ENCODE measurements at places on chromosomes 6 and 20.

DNA sequence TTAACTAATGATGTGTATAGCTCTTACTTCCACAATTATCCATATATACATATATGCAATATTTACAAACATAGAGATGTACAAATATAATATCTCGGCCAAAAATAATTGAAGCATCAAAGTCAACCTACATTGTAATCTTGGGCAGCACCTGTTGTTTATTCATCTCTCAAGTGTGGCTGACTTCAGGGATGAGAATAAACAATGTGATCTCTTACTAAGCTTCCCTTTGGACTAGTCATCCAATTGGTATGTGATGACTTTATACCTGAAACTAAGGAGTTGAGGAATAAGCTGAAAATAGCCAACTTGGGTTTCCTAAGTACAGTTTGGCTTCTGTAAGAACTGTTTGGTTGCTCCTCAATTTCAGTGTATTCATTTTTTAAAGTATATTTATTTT is 256.6 kb downstream of the KHDC1L start:
- DNase-seq, result no peak

DNA sequence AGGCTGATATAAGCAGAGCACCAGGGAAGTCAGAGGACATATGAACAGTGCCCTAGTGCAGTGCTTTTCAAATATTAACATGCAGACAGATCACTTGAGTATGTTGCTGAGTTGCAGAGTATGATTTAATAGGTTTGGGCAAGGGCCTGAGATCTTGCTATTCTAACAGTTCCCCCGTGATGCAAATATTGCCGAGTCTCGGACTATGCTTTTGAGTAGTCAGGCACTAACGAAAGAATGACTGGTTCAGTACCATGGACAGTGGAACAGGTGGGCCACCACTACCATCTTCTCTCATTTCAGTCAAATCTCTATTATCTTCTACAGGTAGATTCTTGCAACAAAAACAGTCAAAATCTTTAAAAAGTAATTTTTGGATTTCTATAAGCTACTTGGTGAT is 3.7 kb upstream of the TMEM200A start:
- DNase-seq, result no peak

DNA sequence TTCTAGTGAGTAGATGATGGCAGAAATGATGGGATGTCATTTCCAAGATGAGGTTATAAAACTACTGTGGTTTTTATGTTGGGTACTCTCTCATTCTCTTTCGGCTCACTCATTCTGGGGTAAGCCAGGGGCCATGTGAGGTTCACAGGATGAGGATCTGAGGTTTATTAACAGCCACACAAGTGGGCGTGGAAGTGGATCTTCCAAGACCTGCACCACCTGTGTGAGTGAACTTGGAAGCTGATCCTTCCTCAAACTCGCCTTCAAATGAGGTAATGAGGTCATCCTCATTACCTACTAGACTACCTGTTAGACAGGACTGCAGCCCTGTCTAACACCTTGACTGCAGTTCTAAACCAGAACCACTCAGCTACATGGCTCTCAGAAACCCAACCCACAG is 45.1 kb upstream of the TAGAP start:
- peak; percentile 60 for DNase-seq

GRCh38 chr6:340186-340955 is 48.1 kb downstream of the DUSP22 start:
- DNase-seq, result no peak

- DNase-seq, result no peak
These were observed 45.8 kb upstream of the ARHGAP18 start for GRCh38 chr6:129755787-129756186.

DNA sequence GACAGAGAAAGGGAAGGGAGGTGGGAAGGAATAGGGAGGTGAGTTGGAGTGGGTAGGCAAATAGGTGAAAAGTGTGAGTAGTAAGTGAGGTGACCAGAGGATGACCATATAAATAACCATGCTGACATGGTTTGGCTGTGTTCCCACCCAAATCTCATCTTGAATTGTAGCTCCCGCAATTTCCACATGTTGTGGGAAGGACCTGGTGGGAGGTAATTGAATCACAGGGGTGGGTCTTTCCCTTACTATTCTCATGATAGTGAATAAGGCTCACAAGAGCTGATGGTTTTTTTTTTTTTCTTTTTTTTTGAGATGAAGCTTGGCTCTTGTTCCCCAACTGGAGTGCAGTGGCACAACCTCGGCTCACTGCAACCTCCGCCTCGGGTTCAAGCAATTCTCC is 21.5 kb upstream of the SMIM13 start:
- DNase-seq, result no peak

DNA sequence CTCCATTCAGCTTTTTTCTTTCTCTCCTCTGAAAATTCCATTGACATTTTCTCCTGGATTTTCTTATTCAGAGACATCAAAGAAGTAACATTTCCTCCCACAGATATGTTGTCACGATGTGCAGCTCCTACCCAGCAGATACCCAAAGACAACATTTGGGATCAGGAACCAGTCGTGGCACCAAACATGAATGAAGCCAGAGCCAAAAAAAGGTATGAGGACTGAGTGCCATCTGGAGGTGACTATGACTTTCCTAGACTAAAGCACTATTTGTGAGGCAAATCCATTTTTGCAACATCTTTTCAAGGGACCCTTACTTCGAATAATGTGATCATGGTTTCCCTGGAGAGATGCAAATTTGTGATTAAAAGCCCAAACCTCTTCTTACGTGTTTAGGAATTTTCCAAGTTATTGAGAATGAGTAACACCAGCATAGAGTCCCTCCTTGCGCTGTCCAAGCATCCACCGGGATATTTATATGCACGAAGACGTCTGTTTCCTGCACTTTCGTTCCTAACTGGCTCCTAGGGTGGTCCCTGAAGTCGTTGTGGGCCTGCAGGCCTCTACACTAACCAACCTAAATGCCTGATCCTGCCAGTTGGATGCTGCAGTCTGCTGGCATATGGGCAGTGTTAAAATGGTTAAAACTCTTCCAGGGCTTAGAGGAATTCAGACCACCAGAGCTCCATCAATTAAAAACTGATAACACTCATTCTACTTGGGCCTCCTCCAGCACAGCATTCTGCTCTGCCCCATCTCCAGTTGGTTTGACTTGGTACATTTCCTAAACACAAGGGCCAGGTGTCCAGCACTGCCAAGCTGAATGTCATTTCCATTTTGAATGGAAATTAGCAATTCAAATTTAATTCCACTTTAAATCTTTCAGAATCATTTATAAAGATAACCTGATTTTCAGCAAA is 256.6 kb downstream of the C6orf118 start:
- no peak for DNase-seq

GRCh38 chr6:128029826-128030225 is 129.0 kb upstream of the THEMIS start:
- no peak for DNase-seq

- DNase-seq, result no peak
These were observed 28.4 kb upstream of the SIRPA start for GRCh38 chr20:1866834-1867233.

- no peak for DNase-seq
These were observed 11.5 kb upstream of the ZBTB22 start for GRCh38 chr6:33329058-33329457.

DNA sequence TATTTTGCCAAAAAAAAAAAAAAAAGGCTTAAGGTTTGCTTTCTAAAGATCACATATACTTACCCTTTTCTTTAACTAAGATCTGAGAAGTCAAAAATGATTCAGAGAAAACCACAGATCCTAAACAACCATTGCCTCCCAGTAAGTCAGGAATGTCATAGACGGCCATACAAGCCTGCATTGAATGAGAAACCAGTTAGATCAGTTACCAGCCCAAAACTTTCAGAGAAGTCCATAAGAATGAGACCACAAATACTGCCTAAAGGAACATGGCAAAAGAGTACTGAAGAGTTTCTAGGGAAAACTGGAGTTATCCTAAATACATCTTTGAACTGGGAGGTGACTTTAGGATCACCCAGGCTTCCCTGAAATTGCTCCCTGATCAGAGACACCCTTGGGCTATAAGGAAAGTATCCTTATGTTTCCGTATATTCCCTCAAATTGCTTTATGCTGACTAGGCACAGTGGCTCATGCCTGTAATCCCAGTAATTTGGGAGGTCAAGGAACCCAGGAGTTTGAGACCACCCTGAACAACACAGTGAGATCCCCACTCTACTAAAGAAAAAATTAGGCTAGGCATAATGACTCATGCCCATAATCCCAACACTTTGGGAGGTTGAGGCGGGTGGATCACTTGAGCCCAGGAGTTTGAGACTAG is 79.4 kb upstream of the SLC4A11 start:
- no peak for DNase-seq

- no peak for DNase-seq
These were observed 56.7 kb downstream of the ISM1 start for GRCh38 chr20:13277663-13278295.

GRCh38 chr6:44041461-44042260 is 85.6 kb downstream of the MRPL14 start:
- DNase-seq, result no peak

DNA sequence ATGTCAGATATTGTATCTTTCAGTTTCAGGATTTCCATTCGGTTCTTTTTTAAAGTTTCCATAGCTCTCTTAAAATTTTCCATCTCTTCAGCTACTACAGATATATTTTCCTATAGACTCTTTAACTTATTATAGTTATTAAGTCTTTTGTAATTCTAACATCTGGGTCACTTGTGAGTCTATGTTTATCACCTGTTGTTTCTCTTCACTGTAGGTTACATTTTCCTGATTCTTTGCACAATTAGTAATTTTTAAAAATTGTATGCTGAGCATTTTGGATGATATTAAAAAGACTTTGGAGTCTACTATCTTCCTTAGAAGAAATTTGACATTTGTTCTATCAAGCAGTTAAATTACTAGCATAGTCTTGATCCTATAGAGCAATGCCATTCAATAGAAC is 140.7 kb downstream of the QRSL1 start:
- DNase-seq, result no peak

- DNase-seq, result no peak
These were observed 129.1 kb upstream of the SPACA1 start for GRCh38 chr6:87918461-87918941.

- DNase-seq, result no peak
These were observed 402.9 kb upstream of the RUNX2 start for GRCh38 chr6:44925100-44925739.

GRCh38 chr6:136469154-136469553 is 81.1 kb downstream of the MAP7 start:
- DNase-seq, result no peak

- DNase-seq, result no peak
These were observed 133.7 kb downstream of the MYO6 start for GRCh38 chr6:75882734-75883133.

DNA sequence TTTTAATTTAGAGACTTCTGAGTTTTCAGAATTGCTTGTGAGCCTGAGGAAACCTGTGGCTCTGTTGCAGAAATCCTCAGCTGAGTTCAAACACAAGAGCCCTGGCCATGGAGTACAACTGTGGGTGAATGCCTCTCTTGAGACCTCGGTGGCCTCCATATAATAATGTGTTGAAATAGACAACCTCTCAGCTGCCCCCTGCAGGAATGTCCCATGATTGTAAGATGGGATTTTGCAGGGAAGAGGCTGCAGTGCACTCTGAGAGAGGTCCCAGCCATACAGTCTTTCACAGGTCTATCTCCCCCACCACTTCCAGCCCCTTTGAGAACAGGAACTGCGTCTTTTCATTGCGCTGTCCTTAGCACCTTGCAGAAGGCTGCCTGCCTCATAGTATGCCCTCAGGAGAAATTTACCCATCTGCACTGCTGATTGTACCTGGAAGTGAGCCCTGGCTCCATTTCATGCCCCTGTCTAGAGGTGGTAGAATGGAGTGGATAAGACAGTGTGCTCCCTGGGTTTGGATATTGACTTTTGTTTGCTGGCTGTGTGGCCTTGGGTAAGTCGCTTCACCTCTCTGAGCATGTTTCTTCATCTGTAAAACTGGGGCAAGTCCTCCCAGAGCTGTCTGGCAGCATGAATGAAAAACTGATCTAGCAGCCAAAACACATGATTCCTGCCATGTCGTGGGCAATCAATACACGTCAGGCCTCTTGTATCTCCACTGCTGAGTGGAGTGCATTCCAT is 16.8 kb upstream of the CDH22 start:
- no peak for DNase-seq

DNA sequence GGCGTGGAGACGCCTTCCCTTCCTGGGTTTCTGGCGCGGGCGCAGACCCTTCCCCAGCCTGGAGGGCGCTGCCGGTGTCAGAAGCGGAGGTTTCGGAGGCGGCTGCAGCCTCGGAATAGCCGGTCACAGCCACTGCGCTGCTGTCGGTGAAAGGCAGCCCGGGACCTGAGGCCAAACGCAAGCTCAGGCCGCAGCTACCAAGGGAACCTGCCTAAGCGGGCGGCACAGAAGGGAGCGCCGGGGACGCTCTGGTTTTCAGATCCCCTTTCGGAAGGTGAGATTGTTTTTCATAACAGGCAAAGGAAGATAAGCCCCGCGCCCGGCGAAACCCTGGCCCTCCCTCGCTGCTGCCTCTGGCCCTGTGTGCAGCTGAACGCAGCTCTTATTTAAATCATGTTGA is 116.5 kb downstream of the FAM120B start:
- DNase-seq, result no peak

GRCh38 chr20:53328961-53329360 is 264.7 kb downstream of the ZNF217 start:
- no peak for DNase-seq

DNA sequence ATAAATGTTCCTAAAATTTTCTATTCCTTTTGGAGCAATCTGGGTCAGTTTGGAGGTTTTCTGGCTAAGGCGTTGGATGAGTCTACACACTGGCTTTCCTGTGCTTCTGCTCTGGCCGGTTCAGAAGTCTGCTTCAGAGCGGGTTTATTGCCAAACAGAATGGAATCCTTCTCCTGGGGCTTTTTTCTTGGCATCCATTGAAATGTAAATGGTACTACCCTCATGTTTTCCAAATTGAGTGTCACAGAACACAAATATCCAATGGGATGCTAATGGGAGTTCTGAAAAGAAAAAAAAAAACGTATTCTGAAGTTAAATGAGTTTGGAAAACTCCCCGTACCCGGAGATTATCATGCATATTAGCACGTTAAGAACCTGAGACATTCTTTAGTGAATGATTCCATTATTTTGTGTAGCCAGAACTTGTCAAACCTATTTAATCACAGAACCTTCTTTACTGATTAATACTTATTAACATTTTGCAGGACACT is 930.3 kb downstream of the QKI start:
- no peak for DNase-seq

DNA sequence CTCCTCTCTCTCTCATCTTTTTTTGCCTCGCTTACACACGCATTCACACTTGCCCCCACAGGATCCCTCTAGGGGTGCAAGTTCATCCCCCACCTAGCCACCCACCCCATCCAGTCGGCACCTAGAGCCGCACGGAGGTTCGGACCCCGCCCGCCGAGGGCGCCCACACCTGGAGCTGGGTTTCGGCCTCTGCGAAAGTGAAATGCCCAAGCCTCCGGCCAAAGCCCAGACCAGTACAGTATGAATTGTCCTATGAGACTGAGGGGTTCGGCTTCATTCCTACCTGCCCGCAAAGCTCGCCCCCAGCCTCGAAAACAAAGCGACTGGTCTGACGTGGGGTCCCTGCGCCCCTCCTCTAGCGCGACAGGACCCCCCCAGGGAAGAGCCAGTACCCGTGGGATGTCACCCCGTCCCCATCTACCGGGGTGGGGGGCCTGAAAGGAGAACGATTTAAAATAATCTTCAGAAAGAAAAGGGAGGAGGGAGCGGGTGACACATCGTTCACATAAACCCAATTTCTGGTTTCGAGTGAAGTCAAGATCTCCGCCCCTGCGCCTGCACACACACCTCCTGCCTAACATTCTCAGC is 1.5 kb downstream of the TFAP2A start:
- DNase-seq, result no peak

Measured in stimulated activated naive CD8-positive, alpha-beta T cell treated with anti-CD3 and anti-CD28 coated beads, Interleukin-15, amount 100 ng/mL, for 72 hours (primary cell).